ENCODE measurements at places on chromosomes 11 and 22.

- DNase-seq, result no peak
Observed at GRCh38 chr11:7639643-7640025, 33.7 kb downstream of the CYB5R2 start.

- no peak for DNase-seq
Observed at GRCh38 chr11:1448882-1449281, 37.7 kb downstream of the MOB2 start.

GRCh38 chr11:133895551-133895950, 50.2 kb upstream of the SPATA19 start:
- no peak for DNase-seq

DNA sequence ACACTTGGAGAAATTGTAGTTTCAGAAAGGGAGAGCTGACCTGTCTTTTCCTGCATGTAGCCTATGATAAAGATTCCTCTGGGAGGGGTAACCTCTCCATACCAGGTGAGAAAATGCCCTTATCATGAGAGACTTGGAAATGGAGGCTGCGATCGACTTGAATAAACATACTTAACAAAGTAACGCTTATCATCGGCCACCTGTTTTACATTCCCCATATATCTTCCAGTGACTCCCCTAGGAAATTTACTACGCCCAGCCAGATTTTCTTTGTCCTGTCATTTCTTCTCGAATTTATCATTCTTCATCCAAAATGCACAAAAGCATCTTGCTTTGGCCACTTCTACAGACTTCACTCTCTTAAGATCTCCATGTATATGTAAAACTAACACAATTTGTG, 143.5 kb downstream of the CCDC81 start:
- no peak for DNase-seq

DNA sequence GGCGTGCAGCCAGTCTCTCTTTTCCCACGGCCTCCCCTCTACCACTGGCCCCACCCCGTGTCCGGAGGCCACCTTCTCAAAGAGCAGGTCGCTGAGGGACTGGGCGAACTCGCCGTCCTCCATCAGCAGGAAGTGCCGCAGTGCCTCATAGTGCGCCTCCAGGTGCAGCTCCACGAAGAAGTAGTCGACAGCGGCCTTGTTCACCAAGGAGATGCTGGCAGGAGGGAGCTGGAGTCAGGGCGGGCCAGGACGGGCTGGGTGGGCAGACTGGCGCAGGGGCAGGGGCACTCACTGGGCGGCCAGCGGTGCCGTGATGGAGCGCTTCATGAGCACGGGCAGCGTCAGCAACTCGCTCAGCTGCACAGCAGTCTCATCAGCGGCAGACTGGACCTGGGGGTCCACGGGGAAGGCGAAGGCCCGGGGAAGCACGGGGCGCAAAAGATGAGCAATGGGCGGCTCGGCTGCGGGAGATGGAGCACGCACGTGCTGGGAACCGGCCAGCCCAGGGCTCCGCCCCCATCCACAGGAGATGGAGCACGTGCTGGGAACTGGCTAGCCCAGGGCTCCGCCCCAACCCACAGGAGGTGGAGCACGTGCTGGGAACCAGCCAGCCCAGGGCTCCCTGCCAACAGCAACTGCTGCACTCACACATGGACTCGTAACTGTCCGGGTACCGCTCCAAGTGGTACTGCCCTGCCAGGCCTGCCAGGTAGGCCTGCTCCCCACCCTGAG, 18.4 kb downstream of the SELENOO start:
- DNase-seq, result no peak

Data from epithelial cell of proximal tubule (primary cell).